ENCODE measurements at places on chromosomes 1 and 21.

DNA sequence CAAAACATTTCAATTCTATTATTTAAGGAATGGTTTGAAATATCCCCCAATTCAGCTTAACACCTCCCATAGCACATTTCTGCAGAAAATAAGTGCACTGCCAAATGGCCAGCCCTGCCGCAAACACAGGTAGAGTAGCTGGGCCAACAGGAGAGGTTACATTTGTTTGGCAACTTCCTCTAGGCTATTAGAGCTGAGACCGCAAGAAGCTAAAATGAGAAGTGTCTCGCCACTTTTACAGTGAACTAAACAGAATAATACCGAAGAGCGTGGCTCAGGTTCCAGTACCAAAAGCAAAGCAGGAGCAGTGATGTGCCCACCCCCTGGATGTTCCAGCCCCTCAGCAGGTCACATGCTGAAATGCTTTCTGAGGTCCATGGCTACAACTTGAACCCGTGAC, 154.5 kb upstream of the PKN2 start:
- no peak for DNase-seq

DNA sequence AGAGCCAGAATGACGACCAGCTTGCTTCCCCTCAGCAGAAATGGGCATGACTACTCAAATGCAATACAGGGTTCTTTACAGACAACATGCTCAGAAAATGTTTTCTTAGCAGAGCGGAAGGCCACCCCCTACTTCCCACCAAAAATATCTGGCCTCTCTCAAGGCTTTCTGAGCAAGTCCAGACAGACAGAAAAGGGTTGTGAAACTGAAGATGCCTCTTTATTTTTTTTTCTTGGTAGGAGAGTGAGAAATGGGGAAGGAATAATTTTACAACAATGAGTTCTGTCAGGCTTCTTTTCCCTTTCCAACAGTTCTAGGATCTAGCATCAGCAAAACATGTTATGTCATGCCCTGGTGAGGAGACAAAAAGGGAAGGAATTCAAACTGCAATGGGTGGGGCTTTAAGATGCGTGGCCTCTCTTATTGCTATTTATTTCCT, 172.0 kb upstream of the CAMK1G start:
- no peak for DNase-seq

GRCh38 chr1:31750858-31751510, 13.2 kb downstream of the ADGRB2 start:
- peak; percentile 21 for DNase-seq

DNA sequence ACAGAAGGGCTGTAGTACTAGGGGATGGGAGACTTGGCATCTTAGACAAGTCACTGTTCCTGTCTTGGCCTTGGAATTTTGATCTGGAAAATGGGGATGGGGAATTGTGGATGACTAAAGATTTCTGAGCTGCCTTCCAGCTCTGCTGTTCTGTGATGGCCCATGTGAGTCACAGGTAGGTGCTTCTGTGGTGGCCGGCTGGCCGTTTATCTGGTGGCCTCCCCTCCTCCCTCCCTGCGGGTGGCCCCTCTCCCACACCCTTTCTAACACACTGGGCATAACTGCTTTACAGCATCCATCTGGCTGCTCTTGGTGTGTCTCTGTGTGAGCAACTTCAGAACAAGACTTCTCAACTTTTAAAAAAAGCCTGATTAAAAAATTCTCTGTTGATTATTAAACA, 35.9 kb downstream of the KCNA2 start:
- no peak for DNase-seq

DNA sequence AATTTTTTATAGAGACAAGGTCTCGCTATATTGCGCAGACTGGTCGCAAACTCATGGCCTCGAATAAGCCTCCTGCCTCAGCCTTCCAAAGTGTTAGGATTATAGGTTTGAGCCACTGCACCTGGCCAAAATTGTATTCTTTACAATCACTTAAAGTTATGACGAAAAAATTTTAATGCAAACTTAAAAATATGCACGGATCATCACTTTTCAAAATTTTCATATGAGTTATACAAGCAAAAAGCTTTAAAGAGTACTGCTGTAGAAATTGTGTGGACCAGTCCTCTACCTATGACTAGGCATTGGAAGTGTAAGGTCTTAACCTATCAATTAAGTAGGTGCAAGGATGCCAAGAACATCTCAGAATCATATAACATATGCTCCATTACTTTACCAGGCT, 34.9 kb downstream of the COP1 start:
- DNase-seq = no peak

DNA sequence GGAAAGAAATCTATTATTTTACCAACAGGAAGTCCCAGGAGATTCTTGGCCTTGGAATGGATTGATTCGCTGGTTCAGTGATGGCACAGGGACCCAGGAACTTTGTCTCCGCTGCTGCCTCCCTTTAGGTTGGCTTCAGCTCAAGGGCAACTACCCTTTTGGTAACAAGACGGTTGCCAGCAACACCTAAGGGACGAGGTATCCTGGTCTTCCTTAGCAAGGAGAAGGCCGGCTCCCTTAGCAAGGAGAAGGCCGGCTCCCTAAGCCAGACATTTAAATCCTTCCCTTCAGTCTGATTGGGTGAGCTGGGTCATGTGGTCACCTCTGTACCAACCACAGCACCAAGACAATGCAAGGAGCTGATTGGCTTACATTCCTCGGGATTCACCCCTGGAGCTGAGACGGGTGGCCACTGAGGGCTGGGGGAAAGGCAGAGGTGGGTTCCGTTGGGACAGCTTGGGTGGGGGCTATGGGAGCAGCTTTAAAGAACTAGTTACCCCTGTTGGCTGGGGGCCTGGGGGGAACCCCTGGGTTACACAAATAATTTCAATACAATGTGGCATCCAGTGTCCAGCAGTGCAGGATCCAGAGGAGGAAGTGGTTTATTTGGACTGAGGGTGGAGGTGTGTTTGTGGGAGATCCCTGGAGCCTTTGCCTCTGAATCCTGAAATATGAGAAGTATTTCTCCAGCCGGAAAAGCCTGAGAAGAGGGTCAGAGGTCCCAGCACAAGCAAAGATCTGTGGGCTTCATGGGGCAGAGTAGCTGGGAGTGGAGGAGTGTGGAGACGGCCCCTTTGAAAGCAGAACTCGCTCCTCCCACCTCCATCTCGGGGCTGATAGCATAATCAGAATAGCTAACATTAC, 20.7 kb upstream of the CLIC4 start:
- no peak for DNase-seq

DNA sequence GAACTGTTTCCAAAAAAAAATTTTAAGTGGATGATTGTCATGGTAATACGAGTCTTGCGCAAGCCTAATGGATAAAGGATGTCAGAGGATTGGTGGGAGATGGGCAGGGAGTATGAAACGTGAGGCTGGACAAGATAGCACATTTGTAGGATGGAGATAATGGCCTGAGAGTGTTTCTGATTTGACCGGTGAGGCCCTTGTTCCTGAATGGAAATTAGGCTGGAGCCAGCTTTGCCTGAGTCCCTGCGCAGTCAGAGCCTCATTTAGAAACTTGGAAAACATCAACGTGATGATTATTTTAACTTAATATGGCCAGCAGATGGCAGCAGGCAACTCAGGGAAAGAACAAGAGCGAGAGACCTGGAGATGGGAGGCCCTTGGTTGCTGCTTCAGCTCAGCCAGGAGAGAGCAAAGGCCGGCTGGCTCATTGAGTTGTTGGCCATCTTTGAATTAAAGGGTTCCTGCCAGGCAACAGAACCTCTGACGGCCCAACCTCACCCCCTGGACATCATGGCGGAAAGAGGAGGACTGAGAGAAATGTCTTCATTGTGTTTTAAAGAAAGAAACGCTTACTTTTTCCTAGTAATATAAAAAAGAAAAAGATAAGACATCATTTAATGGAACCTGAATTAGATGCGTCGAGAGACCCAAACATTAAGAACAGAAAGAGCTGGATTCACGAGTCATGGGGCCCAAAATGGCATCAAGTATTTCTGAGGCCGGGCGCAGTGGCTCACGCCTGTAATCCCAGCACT, 80.3 kb downstream of the SELENOF start:
- DNase-seq = peak; percentile 94

DNA sequence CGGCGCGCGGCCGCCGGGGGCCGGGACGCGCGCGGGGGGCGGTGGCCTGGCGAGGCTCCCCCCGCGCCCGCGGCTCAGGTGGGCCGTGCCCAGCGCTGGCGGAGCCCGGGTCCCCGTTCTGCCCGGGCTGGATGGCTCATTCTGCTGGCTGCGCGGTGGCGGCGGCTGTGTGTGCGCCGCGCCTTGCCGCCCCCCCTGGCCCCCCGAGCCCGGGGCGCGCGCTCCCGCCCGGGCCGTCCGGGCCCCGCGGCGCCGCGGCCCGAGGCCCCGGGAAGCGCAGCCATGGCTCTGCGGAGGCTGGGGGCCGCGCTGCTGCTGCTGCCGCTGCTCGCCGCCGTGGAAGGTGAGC, at the start of gene EPHB2:
EPHB2 (plus strand) TSS at position 139 of the 349 bp plus-strand sequence; CDS start at position 283, 144 bp downstream.
- DNase-seq = peak; percentile 8

DNA sequence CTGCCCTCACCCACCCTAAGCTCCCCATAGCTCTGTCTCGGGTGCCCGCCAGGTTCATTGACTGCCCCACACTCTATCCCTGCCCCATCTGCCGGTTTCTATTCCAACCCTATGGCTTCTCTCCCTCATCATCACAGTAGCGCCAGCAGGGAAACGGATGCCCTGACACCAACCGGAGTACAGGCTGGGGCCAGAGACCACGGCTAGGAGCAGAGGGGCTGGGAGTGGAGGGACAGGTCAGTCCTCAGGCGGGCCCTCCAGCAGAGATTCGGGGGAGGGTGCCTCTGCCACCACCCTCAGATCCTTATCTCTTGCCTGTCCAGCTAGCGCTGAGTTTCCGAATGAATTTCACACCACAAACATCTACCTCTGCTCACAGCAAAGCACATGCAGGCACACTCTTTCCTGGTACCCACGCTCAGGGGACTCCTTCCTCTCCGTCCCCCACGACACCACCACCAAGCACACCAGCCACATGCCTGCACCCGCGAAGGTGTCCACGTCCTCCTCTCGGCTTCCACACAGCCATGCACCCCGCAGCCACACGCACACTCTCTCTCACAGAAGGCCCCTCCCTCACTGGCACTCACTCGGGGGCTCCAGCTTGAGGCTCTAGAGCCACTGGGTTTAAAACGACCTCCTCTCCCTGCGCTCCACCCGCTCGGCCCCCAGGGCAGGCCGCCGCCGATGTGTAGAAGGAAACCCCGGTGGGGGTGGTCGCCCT, 7.2 kb downstream of the TAL1 start:
- DNase-seq = no peak

GRCh38 chr1:106980121-106980520, 76.4 kb upstream of the PRMT6 start:
- no peak for DNase-seq

- no peak for DNase-seq
Measured at GRCh38 chr1:31790641-31791091, 25.2 kb downstream of the SPOCD1 start.

DNA sequence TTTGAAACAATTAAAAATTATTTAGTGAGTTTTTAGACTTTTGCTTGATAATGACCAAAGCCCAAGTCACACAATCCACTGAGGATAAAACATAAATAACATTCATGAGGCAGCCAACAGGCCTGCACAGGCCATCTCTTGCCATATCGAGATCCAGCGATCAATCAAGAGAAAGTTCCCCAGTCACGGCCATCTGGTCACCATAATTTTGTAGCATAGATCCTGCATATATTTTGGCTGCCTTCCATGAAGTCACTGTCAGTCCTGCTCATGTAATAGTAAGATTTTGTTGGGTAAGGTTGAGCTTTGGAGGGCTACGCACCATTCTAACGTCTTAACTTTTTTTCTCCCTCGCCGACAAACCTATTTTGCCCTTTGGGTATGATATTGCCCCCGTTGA, 17.5 kb downstream of the KPNA6 start:
- no peak for DNase-seq

GRCh38 chr1:198196630-198197029, 39.8 kb downstream of the NEK7 start:
- no peak for DNase-seq

DNA sequence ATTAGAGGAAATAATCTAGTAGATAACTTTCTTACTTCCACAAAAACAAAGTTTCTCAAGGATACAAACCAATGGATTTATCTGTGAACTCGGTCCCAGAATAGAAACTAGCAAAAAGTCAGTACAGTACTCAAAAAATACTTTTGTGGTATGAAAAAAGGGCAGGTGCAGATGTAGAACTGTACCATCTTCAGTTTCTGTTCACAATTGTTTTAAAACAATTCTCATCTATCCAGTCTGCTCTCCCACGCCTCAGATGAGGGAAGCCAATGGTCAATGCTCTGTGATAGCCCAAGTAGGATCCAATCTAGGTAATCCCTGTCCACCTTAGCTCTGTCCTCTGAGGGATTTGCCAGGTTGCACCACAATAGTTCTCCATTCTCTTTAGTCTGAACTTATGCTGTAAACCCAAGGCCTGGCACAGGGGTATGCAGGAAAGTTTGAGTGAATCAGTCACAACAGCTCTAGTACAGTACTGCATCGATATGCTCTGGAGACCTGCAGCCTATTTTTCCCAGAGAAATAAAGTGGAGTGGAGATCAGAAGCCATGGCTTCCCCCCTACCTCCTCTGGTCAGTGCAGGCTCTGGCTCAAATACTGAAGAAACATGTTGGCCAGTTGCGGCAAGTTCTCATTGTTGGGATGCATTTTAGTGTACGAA, 1.4 kb downstream of the KTI12 start:
- DNase-seq = no peak

DNA sequence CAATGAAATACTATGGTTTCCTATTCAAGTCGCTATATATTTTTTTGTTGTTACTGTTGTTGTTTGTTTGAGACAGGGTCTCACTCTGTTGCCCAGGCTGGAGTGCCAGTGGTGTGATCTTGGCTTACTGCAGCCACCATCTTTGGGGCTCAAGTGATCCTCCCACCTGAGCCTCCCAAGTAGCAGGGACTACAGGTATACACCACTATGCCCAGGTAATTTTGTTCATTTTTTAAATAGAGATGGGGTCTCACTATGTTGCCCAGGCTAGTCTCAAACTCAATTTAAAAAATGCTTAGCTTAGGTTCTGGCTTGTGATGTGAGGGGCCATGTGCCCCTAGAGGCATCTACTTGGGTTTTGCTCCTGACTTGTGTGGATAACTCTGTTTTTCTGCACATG, 9.8 kb downstream of the RABIF start:
- DNase-seq = no peak

DNA sequence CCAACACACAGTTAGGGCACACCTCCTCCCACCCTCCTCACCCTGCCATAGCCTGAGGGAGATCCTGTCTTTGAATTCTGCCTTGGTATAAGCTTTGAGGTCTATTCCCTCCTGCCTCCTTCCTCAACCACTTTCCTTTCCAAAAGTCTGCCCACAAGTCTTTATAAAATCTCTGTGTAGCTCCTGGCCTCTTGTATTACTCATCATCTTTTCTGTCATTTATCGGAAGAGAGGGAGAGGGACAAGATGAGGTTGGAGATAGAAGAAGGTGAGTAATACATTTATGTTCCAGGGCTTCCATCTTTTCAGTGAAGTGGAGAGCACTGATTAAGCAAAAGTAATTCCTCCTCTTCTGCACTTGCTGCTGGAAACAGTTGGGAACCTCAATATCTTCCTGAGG, 30.5 kb upstream of the EFCAB14 start:
- DNase-seq = no peak

DNA sequence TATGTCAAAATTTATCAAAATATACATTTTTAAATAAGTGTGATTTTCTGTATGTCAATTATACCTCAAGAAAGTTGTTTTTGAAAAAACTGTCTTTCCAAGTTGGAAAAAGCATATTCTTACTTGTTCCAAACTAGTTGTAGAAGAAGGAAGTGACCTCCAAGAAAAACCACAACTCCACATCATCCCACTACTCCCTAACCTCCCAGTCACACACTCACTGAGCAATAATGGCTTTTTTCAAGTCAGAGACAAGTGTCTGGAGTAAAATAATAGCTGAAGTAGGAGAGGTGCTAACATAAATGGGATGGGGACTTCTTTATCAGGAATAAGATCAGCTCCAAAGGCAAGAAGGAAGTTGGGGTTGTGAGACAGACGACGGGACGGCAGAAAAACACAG, 13.4 kb downstream of the EPRS1 start:
- DNase-seq = no peak

- no peak for DNase-seq
Measured at GRCh38 chr1:44464361-44464760, 59.3 kb downstream of the RNF220 start.
